ENCODE measurements at places on chromosomes 5 and 9.

DNA sequence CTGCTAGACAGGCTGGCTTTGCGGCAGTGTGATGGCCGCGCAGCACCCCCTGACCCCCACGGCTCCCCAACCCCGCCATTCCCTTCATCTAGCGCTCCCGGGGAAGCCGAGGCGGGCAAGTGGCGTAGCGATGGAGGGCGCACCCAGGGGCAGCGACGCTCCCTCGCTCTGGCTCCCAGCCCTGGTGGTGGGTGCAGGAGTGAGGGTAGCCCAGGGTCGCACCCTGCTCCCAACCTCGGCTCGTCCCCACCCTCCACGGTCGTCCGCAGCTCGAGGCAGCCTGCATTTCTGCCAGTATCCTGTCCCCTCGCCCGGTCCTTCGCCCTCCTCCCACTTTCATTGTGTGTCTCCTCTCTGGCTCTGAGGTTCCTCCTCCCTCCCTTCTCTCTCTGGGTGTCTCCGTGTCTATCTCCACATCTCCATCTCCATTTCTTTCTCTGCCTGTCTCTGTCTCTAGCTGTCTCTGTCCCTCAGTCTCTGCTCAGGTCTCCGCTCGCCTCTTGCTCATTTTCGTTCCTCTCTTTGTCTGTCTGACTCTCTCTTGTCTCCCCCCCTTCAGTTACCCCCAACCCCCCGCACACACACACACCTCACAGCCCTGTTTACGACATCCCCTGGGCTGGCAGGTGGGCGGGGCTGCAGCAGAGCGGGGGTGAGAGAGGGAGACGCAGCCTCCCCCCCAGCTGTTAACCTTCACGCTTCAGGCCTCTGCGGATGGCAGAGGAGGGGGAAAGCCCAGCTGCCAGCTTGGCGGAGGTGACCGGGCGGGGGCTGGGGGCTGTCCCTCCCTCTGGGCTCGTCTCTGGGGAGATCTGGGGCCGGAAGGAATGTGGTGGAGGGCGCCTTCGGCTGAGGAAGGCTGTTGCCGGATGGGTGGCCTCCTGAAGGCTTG lies 48.7 kb upstream of the PSD2 start:
- DNase-seq, result peak; percentile 66

DNA sequence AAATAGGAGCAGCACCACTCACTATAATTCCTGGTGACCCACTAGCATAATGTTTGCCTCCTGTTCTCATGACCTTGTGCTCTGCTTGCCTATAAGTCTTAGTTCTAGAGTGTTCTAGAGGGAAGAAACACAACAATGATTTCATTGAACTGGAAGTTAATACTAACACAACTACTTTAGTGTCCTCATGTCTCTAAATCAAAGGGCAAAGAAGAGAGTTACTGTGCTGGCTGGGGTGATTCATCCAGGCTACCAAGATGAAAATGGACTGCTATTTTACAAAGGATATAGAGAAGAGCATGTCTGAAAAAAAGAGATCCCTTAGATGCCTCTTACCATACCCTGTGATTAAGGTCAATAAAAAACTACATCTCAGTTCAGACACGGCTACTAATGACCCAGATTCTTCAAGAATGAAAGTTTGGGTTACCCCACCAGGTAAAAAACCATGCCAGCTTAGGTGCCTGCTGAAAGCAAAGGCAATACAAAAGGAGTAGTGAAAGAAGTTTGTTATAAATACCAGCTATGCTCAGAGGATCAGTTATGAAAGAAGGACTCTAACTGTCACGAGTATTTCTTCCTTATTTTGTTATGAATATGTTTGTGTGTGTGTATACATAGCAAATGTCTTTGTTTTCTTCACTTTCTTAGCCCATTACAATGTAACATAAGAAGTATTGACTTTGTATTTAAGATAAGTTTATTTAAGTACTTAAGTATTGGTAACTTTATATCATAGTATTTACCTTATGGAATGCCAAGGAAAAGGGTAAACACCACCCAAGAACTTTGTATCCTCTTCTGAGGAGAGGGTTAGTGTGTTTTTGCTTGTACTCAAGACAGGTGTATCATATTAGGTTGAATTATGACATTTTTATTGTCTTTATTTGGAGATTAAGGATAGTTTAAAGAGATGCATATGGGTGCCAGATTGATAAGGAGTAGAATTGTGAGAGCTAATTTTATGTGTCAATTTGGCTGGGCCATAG lies 314.1 kb upstream of the PTGER4 start:
- DNase-seq, result no peak

DNA sequence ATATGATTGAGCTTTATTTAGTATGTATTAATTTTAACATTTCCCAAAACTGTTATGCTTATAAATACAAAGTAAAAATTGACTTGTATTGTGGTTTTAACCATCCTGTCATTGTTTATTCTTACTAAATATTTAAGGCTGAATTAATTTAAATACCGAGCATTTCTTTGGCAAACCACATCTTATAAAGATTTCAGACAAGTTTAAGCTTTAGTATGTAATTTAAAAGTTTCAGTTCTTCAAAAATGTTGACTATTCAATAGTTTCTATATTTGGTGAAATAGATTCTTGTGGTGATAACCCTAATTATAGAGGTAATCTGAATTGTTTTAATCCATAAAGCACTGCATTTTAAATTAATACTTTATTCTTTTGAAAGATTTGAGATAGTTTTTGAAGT lies 65.5 kb downstream of the CCNH start:
- no peak for DNase-seq

GRCh38 chr5:148899993-148900392 lies 73.6 kb downstream of the ADRB2 start:
- DNase-seq, result no peak

DNA sequence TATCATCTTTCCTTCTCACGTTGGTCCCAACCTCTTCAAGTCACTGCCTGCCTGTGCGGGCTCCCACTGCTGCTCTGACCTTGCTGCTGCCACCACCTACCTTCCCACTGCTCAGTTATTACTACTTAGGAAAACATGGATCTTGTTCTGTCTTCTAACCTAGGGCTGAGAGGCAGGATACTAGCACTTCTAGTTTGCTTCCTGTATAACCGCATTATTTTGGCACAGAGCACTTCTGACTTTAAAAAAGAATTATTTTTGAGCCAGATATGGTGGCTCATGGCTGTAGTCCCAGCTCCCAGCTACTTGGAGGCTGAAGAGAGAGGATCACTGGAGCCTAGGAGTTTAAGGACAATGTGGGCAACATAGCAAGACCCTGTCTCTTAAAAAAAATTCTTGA lies 135.4 kb upstream of the GNA14 start:
- no peak for DNase-seq

DNA sequence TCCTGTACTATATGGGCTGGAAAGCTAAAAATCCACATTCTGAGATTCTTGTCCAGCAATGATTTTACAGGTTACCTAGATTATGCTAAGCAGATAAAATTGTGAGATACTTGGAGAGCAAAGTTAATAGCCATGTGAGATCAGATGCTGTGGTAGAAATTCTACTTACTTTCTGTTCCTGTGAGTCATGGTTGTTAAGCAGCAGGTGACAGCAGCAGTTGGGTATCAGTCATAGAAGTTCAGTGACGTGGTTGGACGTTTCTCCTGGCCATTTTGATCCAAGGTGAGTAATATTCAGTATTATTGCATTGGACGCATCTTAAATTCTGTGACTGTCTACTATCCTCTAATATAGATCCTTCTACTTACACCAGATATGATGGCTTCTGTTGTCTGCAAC lies 524.5 kb downstream of the TMEM38B start:
- DNase-seq, result no peak

- no peak for DNase-seq
Measured at GRCh38 chr9:120197605-120198004, 382.4 kb downstream of the CDK5RAP2 start.

GRCh38 chr9:137295238-137295811 lies 6.7 kb downstream of the NRARP start:
- DNase-seq, result no peak

- DNase-seq, result no peak
Measured at GRCh38 chr9:133269537-133270362, 5.3 kb downstream of the ABO start.

DNA sequence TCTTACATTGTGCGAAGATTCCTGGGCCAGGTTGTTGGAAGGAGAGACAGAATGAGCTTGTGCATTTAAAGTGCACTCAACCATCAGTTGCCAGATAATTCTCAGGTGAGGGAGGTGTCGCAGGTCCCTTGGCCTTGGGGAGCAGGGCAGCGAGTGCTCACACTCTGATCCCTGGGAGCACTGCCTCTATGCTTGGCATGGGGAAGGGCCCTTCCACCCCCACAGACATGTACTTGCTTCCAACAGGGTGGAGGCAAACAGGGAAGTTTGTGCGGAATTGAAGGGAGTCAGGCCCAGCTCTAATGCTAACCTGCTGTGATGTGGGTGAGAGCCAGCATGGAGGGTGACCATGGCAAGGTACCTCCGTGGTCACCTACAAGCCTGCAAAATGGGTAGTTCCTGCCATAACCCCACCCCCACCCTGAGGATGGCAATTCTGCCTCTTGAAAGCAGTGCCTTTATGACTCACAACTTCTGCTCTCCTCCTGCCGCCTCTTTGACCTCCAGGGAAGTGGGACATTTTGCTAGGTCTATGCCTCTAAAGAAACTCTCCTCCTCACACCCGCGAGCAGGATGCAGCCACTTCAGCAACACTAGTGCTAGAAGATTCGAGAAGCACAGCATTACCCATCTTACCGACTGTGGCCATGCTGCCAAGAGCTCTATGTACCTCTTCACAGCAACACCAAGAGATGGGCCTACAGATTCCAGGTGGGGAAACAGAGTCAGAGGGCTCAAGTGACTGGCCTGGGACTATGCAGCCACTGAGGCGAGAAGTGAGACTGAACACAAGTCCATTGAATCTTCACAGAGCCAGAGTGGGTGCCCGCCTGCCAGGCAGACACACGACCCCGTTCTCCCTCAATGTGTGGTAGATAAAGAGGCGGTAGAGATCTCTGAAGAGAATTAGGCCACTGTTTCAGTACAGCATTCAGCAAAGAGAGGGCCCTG lies 22.1 kb upstream of the SLC25A51 start:
- no peak for DNase-seq

GRCh38 chr9:105535920-105536668 lies 21.8 kb upstream of the FKTN start:
- no peak for DNase-seq

DNA sequence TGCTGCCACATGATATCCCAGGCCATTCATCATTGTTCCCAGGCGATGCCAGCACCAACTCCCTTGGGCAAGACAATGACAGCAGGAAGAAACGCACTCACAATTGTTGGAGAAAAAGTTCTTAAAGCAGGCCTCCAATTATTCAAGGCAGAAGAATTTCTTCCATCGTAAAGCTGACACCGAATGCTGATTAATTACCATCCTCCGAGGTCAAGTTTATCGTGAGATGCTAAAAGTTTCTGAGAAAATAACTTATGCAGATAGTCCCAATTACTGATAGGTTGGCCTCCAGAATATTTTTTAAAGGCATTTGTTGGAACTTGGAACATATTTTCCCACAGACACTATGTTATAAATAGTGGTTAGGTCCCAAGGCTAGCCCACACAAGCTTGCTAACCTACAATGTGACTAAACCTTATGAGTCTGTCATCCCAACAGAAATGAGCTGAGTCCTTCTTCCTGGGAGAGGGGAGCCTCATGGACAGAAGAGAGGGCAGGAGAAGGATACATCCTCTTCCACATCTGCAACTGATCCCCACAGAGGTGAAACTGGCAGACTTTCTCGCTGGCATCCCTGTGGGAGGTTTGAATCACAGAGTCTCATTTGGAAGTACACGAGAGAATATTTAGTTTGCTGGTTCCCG lies 202.4 kb upstream of the TBC1D2 start:
- DNase-seq, result no peak

GRCh38 chr9:120464176-120464886 lies 115.6 kb downstream of the CDK5RAP2 start:
- no peak for DNase-seq
